ENCODE measurements at places on chromosomes 13 and 19.

DNA sequence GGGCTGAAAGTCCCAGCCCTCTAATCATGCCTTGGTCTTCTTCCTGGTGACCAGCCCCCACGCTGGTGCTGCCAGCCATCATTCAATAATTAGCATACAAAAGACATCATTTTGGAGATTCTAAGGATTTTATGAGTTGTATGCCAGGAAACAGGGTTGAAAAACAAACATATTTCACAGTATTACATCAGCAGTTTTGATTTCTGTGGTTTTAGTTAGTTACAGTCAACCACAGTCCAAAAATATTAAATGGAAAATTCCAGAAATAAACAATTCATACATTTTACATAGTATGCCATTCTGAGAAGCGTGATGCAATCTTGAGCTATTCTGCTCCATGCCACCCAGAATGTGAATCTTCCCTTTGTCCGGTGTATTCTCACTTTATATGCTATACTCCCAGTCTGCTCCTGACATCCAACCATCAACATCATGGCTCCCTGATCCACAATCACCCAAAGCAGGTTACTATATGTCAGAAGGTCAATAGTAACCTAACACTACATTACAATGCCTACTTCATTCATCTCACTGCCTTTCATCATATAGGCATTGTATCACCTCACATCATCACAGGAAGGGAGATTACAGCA lies 49.2 kb downstream of the STOML3 start:
- no peak for DNase-seq

DNA sequence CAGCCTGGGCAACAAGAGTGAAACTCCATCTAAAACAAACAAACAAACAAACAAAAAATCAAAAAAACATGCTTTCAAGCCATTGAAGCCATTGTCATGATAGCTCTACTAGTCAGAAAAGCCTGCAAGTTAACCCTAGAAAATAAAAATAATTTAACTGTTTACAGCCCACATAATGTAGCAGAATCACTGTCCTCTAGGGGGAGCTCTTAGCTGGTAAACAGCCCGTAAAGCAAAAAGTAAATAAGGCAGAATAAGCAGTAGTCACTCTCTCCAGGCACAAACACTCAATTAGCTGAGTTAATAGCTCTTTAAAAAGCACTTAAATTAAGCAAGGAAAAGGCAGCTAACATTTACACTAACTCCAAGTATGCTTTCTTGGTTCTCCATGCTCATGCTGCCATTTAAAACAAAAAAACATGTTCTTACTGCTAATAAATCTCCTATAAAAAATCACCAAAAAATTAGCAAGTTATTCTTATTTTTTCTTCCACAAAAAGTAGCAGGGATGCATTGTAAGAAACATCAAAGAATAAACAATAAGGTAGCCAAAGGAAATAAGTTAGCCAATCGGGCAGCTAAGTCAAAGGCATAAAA lies 11.3 kb downstream of the LILRB4 start:
- DNase-seq = no peak

DNA sequence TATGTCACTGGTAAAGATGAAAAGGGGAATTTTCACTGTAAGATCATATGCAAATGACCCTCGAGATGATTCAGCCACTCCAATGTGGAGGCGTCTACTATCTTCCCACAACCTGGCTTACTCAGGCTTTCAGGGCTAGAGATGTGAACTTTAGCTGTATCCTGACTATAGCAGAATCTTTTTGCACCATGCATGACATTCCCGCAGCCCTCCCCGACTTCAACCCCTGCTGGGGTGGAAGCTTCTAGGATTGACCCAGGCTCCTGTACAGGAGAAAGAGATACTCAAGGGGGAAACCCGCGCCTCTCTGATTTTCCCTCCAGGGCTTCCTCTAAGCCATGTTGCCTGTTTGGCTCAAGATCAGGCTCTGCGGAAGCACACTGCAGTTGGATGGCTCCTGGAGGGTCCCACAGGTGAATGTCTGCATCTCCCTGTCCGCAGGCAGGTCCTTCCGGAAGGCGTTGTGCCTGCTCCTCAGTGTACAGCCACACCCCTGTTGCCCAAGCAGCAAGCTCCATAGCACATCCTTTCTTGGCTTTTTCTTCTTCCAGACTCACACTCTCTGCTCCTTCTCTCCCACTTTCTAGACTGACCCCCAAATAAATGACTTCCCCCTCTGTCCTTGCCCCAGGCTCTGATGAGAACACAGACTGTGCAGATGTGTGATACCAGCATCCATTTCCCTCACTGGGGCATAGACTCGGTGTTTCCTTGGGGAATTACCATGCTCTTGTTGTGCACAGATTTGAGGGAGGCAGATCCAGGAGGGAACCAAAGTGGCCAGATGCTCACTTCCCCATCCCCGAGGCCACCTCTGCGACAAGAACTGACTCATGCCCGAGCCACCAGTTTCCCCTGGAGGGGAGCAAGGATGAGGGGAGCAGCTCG lies 29.1 kb upstream of the POP4 start:
- DNase-seq = peak; percentile 69

DNA sequence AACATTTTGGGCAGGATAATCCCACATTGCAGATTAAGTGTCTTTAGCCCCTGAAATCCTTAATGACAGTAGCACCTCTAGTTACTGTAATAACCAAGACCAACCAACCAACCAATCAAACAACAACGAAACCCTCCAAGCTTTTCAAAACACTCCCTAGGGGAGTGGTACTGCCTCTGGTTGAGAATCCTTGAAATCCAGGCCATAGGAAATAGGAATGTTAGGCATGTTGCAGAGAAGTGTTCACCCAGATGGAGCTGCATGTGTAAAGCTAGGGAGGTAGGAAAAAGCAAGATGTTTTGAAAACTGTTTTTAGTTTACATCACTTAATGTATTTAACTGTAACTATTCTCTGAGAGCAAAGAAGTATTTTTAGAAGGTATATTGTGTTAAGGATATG lies 4.5 kb downstream of the LACC1 start:
- DNase-seq = no peak

- DNase-seq = no peak
These were observed 70.4 kb upstream of the FARP1 start for GRCh38 chr13:98072476-98072875.

DNA sequence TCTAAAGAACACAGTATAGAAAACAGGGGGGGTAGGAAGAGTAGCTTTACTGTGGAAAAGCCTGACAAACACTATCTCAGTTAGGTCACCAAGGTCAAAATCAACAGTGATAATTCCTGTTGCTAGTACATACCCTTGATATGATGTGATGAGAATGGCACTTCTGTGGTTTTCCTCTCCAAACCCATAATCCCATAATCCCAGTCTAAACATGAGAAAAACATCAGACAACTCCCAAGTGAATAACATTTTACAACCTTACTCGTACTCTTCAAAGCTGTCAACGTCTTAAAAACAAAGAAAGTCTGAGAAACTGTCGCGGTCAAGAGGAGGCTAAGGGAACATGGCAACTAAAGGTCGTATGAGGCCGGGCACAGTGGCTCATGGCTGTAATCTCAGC lies 137.6 kb downstream of the FOXO1 start:
- DNase-seq = no peak

GRCh38 chr19:5877882-5878281 lies 7.5 kb upstream of the FUT5 start:
- no peak for DNase-seq

DNA sequence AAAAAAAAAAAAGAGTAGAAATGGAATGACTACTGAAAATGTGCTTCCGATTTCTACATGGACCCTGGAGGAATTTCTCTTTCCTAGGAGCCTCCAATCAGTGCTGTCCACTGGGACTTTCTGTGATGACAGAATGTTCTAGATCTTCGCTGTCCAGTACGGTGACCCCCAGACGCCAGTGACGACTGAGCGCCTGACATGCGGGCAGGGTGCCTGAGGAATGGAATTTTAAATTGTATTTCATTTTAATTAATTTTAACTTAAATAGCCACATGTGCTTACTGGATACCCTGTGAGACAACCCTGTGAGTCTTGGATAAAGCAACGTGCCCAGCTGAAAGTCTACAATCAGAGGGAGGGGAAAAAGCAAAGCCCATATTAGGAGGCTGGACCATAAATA lies 4.1 kb upstream of the TLE6 start:
- no peak for DNase-seq

GRCh38 chr19:13778398-13778797 lies 4.1 kb downstream of the C19orf53 start:
- no peak for DNase-seq
